ENCODE measurements at places on chromosomes 7 and 10.

DNA sequence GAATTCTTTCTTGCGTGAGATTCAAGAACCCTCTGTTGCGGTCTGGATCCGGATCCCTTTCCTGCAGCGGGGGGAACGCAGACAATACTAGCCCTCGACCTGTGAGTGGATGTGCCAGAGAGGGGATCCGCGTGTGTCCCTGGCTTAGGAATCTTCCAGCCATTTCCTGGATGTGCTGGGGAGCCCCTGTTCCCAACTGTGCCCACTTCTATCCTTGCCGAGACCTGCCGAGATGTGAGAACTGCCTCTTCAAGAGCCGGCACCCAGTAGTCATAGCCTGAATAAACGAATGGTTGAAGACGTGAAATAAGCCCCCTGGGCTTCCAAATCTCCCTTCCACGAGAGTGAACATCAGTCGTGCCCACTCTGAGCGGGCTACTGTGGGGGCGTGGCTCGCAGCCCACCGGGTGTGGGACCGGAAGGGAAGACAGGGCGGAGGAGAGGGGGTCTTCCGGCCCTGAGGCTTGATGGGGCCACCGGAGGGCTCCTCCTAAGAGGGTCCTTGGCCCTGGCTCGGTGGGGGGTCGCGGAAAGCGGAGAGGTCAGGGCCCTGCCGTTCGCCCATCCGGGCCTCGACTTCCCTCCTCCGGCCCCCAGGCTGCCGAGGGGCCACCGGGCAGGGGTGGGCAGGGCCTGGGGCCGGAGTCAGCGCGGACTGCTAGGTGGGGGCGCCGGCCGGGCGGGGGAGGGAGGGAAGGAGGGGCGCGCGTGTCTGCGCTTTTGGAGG is 1.3 kb upstream of the CCDC136 start:
- no peak for DNase-seq

- DNase-seq, result no peak
Observed at GRCh38 chr7:143408252-143408685, 387 bp downstream of the EPHA1 start.

DNA sequence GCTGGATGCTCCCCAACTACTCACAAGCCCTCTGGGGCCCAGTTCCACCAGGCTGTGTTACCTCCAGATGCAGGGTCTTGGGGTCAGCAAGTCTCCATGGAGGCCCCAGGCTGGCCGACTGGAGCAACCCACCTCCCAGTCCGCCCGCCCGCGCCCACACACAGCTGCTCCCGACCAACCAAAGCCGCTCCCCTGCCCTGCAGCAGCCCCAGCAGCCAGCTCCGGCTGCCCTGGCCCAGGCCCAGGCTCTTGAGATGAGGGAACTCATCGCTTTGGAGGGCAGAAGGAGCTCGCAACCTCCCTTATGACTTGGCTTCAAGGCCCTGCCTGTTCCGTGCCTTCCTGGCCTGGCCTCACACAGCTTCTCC is 47.2 kb downstream of the LRRC20 start:
- no peak for DNase-seq

- DNase-seq, result no peak
Observed at GRCh38 chr7:41786404-41786803, 83.5 kb upstream of the INHBA start.

DNA sequence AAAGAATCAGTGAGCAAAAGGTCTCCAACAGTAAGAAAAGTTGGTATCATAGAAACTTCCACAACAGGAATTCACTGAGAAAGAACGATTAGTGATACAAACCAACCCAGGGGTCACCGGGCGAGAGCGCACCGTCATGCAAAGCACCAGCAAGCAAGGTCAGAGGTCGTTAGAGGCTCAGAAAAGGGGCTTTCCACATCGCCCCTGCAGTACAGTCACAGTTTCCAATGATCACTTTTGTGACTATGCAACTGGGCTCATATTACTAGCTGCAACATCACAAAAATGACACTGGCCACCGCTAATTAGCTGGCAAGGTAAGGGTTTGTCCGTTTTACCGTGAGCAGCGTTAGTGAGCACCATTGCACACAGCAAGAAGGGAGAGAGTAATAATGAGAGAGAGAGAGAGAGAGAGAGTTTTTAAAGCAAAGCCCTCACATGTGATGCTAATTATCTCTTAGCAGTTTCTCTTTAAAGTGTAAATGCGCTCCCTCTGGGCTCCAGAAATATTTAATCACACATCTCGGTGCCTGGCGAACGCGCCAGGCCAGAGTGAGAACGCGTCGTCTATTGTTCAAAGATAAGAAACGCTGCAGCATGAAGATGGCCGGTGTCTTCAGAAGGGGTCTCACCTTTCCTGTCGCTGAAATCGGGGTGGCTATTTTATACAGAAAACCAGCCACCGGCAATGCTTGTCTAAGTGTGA is 237.5 kb downstream of the DNAJB6 start:
- no peak for DNase-seq

DNA sequence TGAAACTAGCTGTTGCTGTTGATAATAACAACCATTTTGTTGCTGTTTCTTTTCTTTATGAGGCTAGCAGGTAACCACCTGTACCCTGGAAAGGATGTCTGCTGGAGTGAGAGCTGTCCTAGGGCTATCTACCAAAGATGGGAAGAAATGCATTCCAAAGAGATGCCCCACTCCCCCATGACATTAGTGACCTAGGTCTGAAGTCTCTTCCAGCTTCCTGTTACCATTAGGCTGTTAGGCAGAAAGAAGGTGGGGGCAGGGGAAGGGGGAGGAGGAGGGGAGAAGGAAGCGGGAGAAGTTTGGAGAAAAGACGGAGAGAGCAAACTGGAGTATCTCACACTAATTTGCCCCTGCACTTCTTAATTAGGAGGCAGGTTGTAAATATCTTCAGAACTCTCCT is 118.5 kb downstream of the ABLIM1 start:
- DNase-seq, result no peak

DNA sequence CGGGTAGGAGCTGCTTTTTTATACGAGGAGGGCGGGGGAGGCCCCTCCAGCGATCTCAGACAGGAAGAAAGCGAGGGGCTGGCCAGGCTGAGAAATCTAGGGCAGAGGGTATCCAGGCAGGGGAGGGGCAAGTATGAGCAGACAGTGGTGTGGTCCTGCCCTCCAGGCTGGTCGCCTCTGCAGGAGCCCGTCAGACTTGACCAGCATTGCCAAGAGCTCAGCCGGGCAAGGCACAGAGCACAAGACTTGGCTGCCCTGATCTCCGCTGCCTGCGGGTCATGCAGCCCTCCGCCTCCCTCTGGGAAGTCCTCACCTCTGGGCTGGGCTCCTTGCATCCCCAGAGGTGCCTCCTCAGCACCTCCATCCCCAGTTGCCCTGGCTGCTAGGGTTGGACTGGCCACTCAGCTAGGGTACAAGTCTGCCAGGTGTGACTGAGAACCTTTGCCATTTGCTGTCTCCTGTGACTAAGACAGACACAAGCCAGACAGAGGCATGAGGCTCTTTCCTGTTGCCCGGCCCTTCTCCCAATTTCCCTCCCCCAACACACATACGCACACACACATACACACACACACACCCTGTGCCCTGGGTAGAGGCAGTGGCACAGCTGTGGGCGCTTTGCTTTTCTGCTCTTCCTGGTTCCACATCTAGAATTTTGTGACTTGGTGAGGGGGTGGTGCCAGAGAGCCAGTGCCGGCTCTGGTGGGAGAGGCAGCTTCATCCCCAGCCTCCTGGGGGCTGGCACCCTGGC is 59.1 kb upstream of the PPIF start:
- no peak for DNase-seq

- DNase-seq, result no peak
Observed at GRCh38 chr10:43273543-43273942, 6.7 kb upstream of the RASGEF1A start.

Data from activated T-cell treated with anti-CD3 and anti-CD28 coated beads, Interleukin-2, amount 50 U/mL, for 1 hour (primary cell).